ENCODE measurements at places on chromosomes 7 and 10.

DNA sequence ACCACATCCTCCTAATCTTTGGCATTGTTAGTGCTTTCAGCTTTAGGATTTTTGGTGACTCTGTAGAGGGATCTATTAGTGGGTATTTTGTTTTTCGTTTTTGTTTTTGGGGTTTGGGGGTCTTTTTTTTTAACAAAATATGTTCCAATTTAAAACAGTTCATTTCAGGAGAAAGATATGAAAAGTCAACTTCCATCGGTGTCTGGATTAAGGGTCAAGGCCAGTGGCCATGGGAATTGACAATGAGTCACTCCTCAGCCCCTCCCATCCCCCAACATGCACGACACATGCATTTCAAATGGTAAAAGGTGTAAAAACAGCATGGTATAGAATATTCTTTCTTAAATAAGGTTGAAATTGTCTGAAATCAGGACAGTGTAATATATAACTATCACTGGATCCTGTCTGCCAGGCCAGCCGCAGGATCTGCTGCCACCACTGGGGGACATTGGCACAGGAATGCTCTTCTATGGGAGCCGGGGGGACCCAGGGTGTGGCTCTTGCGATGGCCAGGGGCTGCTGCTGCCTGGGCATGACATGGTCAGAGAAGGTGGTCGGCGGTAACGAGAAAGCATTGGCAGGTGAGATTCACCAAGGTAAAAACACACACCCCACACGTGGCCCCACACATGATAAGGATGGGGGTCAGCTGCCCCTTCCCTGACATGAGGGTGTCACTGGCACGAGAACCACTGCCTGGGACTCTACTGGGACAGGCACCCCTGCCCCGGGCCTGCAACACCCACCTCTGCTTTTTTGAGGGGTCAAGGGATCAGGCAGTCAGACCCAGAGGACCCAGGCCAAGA, 126.2 kb upstream of the KCTD7 start:
- DNase-seq = no peak

DNA sequence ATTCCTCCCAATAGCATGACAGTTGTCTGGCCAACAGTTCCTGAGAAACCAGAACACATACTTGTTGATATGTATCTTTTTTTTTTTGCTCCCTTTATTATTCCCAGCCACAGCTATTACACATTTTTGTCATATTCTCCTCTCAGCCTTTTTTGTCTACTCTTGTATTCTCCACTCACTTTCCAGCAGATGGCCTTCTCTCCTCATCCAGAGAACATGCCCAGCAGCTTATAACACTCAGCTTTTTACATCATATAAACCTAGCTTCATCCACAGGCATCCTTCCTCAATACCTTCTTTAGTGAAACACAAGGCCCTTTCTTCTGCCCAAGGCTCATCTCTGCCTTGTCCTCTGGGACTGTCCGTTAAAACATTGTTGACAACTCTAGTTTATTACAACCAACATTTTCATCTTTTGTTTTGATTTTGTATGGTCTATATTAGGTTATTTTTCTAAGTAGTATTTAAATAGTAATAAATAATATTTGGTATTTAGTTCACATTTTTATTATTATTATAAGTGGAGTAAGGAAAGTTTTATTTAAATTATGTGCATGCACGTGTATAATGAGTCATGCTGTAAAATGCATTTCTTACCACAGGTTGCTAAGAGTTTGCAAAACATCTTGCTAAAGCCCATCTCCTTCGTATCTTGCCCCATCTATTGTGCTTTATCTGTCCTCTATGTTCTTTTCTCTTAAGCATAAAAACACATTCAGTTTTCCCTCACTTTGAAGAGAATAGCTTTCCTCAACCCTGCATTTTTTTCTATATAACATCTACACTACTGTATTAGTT, 101.5 kb downstream of the ORC5 start:
- DNase-seq = peak; percentile 7

DNA sequence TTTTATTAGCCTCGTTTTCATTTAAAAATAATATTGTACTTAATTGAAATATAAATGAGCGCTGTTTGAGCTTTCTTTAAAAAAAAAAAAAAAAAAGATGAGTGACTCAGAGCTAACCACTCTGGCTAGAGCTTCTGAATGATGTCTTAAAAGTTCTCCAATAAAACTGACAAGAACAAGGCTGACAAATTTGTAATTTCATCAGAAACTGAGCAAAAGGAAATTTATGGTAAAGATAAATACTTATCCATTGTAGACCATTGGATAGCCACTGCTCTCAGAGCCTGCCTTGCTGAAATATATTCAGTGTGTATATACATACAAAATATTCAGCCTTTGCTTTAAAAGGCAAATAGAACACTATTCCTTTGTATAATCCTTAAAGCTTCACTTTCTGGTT, 91.2 kb upstream of the OIT3 start:
- DNase-seq = no peak

DNA sequence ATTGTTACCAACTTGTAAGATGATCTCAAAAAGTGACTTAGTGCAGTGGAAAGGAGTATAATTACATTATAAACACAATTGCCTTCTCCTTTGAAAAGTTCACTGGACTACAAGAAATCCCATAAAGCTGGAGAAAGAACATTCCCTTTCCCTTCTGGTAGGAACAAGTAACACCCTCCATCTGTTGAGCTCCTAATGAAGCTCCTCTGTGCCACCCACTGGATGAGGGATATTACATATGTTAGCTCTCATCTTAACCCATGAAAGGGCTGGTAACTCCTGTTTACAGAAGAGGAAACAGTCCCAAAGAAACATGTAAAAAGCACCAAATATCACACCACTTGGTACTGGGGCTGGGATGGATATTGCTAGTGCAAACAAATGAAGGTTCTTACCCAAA, 8.1 kb downstream of the PGAM1 start:
- DNase-seq = no peak

DNA sequence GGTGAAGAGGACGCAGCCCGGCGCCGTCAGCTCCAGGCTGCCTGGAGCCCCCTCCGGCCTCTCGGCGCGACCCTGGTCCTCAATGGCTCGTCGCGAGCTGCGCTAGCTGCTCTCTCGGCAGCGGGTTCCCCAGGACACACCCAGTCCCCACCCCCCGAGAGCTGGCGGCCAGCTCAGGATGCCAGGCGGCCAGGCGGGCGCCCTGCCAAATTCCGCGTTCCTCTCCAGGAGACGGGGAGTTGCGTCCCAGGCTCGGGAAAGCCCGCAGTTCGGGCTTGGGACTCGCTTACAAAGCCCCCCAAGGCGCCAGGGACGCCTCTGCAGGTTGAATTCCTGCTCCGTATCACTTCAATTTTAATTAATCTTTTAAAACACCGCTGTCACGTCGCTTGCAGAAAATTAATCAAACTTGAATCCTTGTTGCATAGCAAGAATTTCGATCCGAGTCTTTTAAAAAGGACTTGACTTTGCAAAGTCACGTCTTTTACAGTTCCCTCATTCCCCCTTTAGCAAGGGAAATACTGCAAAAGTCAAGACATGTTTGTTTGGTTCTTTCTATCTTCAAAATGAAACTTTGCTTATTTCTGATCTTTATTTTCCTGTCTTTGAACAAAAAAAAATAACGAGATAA, 28.2 kb downstream of the SKIDA1 start:
- DNase-seq = peak; percentile 78

DNA sequence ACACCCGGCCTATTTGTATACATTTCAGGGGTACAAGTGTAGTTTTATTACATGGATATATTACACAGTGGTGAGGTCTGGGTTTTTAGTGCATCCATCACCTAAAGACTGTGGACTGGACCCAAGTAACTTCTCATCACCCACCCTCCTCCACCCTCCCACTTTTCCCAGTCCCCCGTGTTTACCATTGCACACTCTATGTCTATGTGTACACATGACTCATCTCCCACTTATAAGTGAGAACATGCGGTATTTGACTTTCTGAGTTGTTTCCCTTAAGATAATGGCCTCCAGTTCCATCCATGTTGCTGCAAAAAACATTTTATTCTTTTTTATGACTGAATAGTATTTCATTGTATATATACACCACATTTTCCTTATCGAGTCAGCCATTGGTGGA, 98.9 kb upstream of the WAC start:
- no peak for DNase-seq

- DNase-seq = no peak
These were observed 195.9 kb downstream of the DIP2C start for GRCh38 chr10:493391-494148.

GRCh38 chr10:12974491-12975199, 26.9 kb downstream of the CCDC3 start:
- DNase-seq = no peak

- DNase-seq = no peak
These were observed 79.8 kb upstream of the NME8 start for GRCh38 chr7:37768611-37769010.

GRCh38 chr7:88165697-88166096, 54.1 kb downstream of the SRI start:
- no peak for DNase-seq

DNA sequence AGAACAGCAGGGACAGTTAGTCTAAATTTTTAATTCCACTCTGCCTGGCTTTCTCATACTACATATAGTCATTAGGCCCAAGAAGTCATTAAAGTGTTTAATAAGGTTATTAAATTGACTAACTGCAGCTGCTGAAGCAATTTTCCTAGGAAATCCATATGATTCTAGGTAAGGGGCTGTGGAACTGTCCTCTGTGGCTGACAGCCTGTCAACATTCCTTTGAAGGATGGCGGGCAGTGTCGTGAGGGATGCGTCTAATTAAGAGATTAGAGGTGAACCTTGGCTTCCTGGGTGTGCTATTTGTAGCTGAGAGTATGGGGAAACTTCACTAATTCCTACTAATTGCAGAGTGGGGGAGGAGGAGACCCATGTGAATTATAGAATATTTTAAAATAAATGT, 64.6 kb downstream of the SNX10 start:
- DNase-seq = no peak

DNA sequence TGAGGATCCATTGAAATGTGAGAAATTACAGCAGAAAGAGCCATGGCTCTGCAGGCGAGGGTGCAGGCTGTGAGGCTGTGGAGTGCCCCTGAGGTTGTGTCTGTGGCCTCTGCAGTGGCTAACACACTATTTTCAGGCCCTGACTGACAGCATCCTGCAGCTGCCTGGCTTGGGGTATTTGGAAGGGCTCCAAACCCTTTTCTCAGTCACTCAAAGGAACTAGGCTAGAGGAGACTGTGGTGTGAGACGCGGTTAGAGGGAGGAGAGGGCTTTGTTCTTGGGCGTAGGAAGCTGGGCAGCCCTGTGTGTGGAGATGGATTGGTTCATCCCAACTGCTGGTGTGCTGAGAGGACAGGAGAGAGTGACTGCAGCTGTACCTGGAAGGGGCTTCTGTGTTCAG, 134.9 kb downstream of the RAMP3 start:
- no peak for DNase-seq

DNA sequence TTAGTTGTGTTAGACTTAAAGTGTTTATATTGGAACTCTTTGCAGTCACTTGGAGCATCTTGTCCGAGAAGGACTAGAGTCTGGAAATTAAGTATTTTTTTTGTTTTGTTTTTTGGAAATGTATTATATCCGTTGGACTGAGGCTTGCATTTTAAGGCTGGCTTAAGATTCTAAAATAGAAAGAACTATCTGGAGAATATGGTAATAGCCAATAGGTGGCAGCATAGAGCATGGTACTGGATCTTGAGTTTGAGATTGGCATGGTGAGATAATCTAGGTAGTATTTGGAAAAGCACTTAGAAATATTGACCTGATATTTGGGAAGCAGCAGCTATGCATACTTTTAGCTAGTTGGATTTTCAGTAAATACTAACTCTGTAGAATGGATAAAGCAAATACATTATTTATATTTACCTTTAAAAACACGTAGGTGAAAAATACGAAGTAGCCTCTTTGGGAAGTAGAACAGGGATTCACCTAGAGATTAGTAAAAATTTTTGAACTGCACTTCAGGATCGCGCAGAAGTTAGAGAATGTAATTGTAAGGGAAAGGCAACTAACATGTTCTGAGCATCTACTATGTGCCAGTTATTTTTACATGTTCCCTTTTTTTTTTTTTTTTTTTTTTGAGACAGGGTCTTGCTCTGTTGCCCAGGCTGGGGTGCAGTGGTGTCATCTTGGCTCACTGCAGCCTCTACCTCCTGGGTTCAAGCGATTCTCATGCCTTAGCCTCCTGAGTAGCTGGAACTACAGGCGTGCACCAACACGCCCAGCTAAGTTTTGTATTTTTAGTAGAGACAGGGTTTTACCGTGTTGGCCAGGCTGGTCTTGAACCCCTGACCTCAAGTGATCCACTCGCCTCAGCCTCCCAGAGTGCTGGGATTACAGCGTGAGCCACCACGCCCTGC, 78.6 kb downstream of the LCOR start:
- DNase-seq = peak; percentile 48

- DNase-seq = no peak
These were observed 88.6 kb downstream of the USP6NL start for GRCh38 chr10:11522821-11523245.

DNA sequence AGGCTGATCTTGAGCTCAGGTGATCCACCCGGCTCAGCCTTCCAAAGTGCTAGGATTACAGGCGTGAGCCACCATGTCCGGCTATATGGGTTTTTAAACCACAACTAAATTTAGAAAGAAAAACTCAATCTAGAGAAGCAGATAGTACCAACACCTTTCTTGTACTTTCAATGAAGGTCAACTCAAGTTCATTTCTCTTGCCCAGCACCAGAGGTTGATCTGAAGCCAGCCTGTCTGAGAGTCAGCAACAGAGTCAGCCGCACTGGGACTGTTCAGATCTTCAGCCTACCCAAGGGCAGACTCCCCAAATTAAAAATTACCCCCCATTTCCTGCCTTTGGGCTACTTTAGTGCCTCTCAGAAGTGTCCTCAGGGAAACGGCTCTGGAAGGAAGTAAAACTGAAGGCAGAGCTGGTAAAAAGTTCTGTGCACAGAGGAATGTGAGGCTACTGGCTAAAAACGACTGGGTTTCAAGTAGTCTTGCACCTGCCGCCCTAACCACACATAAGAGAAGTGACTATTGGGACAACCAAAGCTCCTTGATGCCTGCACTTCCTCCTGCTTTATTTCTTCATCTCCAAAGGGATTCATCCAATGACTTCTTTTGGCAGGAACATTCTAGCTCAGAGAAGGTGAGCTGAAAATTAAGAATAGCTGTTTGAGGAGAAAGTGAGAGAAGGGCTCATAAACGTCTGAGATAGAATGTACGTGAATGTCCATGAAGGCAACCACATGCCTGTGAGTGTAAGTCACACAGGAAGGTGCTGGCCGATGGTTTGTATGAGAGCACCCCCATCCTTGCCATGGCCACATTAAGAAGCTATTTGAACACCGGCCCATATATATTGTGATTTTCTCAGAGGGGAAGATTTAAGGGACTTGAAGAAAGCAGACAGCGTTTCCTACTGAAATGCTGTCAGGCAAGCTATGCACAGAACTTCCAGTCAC, 142.4 kb upstream of the PRR15 start:
- no peak for DNase-seq

DNA sequence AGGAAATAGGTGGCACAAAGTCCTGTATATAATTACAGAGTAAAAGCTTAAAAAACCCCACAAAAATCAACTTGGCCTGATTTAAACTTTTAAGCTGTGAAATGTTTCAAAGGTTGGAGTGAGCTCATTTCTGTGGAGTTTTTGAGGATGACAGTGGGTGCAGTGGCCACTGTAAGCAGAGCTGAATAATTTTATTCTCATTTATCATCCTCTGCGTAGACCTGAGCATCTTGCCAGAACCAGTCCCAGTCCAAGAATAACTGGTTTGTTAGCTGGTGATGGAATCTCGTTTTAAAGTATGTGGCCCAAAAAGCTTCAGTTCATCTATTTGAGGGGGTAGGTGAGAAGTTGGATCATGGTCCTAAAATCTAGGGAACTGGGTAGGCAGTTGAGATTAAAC, 4.4 kb downstream of the BMPER start:
- DNase-seq = no peak

All from Caco-2 (cell line).